GOT3 (cell line): ENCODE measurements at places on chromosomes 13 and 19.

DNA sequence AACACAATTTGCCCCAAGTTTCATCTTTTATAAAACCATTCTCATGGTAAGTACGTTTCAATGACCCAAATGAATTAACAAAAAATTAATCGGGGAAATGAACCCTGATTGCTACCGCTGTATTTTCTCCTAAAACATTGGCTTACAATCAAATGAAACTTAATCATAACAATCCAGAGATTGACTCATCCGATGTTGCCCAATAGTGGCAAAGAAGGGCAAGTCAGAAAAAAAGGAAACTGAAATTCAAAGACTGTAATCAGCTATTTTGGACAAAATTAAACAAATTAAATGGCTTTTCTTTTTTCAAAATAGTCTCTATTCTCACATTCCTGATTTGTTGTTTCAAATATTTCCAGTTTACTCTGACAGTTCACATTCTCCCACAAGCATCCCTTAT is 3.9 kb upstream of the ACOD1 start:
- DNase-seq: no peak

DNA sequence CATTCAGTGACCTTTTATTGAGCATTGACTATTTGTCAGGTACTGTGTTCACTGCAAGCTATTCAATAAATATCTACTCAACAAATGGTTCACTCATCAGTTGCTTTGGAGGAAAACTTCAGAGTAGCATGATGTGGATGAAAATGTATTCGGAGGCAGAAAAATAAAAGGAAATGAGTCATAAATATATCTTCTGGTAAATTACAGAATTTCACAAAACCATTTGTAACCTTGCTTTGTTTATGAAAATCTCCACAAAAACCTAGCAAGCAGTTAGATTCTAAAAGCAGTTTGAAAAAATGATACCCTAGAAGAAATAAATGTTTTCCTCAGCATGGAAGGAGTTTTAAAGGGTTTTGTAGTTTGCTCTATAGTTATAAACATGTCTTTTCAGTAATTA is 399.6 kb downstream of the LMO7 start:
- no peak for DNase-seq

- no peak for DNase-seq
Observed at GRCh38 chr13:30739761-30740642, 4.7 kb downstream of the ALOX5AP start.

DNA sequence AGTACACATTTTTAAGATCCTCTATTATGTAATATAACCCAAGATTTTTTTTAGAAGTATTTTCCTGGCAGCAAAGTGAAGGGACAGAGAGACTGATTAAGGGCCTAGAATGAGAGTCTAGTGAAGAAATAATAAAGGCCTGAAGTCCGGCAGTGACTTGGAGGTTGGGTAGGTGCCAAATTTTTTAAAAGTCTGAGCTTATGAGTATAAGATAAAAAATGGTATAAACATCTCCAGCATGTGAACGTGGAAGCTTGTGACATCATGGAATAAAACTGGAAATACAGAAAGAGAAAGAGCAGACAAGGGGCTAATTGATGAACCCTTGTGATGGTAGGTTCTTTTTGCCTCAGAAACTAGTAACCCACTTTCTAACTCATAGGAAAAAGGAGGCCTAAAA is 174.6 kb downstream of the SUCLA2 start:
- no peak for DNase-seq

DNA sequence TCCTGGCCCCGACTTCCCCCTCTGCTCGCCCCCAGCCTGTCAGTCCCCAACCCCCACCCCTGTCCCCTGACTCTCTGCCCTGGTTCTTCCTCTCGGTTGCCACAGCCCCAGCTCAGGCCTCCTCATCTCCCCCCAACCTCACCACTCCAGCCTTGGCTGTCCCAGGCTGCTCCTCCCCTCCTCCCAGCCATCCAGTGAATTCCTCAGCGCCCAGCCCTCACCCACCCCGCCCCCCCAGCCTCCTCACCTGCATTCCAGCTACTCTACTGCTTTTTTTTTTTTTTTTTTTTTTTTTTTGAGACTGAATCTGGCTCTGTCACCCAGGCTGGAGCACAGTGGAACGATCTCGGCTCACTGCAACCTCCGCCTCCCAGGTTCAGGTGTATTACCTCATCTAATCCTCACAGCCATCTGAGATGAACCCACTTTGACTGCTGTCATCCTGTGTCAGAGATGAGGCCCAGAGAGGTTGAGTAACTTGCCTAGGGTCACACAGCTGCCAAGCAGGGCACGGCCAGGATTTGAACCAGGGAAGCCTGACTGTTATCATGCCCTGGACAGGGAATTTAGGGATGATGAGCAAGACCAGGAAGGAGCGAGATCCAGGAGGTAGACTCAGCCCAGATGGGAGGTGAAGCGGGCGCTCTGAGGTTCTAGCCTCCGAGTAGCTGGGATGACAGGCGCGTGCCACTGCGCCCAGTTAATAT is 2.6 kb downstream of the SULT2B1 start:
- DNase-seq: no peak

- DNase-seq: no peak
Observed at GRCh38 chr13:20332361-20333096, 100.4 kb upstream of the GJB6 start.

DNA sequence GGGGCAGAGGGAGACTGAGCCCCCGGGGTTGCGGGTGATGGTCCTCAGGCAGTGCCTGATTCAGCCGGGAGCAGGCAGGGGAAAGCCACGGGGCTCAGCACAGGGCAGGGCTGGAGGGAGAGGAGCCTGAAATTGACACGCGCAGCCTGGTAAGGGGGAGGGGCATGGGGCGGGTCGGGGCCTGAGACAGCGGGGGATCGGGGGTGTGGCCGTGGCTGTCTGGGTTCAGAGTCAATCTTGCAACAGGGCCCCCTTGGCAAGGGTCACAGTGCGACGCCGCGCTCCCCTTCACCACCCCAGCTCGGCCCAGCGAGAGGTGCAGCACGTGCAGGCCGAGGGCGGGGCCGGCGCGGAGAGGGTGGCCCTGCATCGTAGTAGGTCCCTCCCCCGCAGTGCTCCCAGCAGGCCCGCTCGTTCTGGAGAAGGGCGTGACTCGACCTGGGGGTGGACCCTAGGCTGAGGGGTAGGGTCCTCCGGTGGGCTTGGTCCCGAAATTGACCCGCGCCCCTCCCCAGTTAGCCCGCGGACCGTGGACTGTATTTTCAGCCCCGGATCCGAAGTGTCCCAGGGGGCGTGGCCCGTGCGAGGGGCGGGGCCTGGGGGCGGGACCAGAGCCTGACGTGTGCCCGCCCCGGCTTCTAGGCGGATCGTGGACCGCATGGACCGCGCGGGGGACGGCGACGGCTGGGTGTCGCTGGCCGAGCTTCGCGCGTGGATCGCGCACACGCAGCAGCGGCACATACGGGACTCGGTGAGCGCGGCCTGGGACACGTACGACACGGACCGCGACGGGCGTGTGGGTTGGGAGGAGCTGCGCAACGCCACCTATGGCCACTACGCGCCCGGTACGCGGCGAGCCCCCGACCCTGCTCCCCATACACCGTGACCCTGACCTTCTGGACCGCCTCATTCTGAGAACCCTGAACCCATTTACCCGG is 6.0 kb downstream of the RCN3 start:
- no peak for DNase-seq

DNA sequence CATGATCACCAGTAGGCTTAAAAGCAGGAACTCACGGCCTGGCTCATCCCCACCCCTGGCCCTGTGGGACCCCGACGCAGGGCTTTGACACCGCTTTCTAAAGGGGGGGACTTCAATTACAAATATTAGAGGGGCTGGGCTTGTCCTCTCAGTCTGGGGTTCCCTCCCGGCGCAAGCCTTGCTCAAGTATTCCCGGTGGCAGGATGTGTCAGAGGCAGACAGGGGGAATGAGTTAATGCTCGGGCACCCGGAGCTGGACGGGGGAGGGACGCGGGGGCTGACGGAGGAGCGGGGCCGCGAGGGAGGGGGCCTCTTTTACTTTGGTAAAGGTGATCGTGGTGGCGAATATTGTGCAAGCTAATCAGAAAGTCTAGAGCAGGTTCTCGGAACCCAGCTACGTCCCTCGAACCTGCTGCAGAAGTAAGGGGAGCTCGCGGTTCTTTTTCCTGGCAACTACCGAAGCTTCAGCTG is 1.1 kb downstream of the FGF14 start:
- no peak for DNase-seq

DNA sequence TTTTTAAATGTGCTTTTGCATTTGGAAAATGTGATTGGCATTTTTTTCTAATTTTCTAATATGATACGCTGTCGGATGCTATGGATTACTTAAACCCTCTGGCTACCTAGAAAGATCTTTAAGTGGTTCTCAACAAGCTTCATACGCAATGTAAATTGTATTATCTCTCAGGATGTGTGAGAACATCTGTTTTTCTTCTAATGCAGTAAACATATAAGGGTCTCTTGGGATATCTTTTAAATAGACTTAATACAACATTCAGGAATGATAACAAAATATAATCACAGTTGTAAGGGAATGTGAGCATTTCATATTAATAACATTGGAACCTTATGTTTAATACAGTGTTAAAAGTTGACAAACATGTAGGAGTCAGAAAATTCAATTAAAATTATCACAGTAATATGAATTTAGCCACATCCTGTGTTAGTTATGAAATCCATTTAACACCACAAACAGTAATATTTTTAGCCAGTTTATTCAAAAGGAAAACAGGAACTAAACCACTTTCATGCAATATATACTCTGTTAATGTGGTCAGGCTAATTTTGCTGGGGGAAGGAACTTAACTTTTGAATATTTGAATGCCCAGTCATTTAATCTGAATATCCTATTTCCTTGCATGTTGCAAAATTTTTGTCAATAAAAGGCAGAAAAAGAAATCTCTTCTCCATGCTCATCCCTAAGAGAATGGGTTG is 15.0 kb upstream of the ALOX5AP start:
- DNase-seq: no peak

DNA sequence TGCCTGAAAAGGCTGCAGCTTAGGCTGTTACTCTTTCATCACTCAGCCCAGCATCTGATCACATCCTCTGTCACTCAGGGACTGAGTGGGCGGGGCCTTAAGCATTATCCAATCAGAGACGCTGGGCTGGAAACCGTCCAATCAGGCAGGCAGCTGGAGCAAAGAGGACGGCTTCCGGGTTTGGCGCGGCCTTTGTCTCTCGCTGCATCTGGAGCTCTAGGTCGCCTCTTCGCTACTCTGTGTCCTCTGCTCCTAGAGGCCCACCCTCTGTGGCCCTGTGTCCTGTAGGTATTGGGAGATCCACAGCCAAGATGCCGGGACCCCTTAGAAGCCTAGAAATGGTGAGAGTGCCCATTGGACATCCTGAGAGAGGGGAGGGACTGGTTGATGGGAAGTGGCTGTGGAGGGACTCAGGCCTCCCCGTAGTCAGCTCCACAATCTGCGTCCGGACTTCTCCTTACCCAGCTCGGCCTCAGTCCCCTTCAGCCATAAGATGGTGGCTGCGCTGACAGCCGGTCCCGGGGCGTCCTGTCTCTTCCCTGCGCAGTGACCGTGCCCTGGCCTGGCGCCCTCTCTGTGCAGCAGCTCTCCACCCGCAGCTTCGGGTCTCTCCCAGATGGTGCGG is at the start of gene ZNF486:
TSS of gene ZNF486 (plus strand) at position 195 of the 625 bp plus-strand sequence. CDS start at position 312, 117 bp downstream.
- DNase-seq: peak; percentile 61

DNA sequence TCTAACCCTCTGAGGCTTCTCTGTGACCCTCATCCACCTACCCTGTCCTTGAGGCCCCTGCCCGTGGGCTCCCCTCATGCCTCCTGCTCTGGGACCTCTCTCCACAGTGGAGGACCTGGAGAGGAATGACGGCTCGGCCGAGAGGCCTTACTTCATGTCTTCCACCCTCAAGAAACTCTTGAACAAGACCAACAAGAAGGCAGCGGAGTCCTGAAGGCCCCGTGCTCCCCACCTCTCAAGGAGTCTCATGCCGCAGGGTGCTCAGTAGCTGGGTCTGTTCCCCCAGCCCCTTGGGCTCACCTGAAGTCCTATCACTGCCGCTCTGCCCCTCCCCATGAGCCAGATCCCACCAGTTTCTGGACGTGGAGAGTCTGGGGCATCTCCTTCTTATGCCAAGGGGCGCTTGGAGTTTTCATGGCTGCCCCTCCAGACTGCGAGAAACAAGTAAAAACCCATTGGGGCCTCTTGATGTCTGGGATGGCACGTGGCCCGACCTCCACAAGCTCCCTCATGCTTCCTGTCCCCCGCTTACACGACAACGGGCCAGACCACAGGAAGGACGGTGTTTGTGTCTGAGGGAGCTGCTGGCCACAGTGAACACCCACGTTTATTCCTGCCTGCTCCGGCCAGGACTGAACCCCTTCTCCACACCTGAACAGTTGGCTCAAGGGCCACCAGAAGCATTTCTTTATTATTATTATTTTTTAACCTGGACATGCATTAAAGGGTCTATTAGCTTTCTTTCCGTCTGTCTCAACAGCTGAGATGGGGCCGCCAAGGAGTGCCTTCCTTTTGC is 10.8 kb upstream of the ILF3 start:
- DNase-seq: no peak

DNA sequence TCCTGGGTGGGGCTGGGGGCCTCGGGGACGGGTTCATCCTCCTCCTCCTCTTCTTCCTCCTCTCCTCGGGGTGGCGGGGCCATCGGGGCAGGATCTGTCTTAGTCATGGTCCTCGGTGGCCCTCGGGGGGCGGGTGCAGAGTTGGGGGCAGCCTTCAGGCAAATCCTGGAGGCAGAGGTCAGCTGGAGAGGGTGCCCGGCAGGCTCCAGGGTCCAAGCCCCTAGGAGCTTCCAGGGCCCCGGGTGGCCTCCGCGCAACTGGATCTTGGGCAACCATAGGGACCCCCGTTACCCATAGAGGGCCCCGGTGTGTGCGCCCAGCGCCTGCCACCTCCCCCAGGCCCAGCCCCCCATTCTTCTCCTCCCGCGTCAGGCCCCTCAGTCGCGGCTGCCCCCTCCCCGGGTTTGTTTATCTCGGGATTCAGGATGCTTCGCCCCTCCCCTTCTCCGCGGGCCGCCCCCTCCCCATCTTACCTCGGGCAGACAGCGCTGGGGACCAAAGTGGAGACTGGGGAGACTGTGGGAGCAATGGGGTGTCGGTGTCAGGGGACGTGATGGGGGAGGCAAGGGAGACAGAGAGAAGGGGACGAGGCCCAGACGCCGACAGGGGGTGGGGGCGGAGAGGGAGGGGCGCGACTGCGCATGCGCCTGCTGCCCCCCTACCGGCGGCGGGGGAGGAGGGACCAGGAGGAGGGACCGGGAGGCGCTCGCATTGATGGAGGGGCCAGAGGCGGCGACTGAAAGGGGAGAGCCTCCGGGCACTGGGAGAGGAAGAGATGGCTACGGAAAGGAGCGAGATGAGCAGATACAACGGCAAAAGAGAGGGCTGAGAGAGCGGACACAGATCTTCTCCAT is at the start of gene CLIP3:
TSS of gene CLIP3 (minus strand) at position 623 of the 854 bp plus-strand sequence. CDS start at position 107, 516 bp downstream.
- DNase-seq: no peak

DNA sequence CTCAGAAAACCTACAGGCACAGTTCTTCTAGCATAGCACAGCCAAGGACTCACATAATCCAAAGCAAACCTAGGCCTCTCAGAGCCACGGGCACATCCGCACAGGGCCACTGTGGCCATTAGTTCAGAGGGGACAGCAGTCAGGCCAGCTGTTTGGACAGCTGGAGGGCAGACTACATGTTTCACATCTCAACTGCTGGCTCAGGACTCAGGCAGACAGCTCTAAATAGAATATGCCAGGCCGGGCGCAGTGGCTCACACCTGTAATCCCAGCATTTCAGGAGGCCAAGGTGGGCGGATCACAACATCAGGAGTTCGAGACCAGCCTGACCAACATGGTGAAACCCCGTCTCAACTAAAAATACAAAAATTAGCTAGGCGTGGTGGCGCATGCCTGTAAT is 26.8 kb downstream of the SAFB2 start:
- no peak for DNase-seq

- DNase-seq: no peak
Observed at GRCh38 chr19:50554212-50554611, 14.0 kb downstream of the LRRC4B start.

GRCh38 chr13:107276936-107277335 is 709.0 kb upstream of the ARGLU1 start:
- no peak for DNase-seq
